MV-4-11 (cell line): ENCODE measurements at places on chromosomes 2 and 18.
A peak's percentile ranks its signal among the peaks of the same experiment; 100 is the strongest.

DNA sequence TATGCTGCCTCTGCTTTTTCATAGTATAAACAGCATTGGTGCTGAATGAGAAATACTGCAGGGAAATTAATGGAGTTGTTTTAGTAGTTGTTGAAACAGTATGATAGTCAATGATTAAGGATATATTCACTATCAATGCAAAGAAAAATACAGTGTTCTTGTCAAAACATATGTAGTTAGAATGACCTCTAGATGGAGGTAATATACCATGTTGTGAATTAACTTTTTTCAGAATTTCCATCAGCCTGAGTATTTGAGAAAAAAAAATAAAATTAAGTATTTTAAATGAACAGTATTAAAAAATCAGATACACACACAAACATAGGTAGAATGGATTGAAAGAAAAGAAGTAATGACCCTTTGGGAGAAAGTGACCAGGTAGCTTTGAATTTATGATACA lies 59.5 kb downstream of the RMDN2 start:
- peak; percentile 17 for DNase-seq

DNA sequence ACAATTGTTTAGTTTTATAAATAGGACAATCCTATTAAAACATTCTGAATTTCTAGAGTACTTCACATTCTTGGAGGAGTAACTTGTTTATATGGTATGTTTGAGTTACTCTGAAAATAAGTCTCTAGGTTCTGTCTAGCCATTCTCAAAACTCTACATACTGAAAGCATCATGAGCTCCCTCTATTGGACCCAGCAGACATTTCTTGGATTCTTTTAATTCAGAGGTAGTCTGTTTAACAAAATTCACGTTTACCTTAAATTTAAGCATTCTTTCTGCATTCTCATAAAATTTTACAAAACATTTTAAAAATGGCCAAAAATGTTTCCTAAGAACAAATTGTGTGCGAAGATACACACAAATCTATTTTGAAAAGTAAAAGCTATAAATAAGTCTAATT lies 15.3 kb downstream of the SP9 start:
- no peak for DNase-seq

DNA sequence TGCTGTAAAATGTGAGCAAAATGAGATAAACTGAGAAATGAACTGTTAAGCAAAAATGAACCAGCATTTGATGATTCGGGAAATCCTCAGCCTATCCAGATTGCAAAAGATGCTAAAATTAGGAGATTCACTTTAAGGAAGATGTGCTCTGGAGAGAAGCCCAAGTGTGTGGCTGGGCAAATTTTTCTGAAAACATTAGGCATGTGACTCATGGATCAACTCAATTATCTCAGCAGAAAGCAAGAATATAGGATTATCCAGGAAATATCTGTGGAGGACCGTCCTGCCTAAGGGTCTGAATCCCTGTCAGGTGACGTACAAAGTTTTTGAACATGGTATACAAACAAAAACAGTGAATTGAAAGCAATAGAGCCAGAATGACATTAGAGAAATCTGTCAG lies 1268.3 kb upstream of the TMEFF2 start:
- DNase-seq: no peak

- DNase-seq: no peak
These were observed 18.0 kb downstream of the DGUOK start for GRCh38 chr2:73944714-73945113.

- DNase-seq: no peak
These were observed 54.7 kb downstream of the NEDD4L start for GRCh38 chr18:58098706-58099105.

GRCh38 chr2:66069937-66070720 lies 364.8 kb upstream of the MEIS1 start:
- DNase-seq: no peak

DNA sequence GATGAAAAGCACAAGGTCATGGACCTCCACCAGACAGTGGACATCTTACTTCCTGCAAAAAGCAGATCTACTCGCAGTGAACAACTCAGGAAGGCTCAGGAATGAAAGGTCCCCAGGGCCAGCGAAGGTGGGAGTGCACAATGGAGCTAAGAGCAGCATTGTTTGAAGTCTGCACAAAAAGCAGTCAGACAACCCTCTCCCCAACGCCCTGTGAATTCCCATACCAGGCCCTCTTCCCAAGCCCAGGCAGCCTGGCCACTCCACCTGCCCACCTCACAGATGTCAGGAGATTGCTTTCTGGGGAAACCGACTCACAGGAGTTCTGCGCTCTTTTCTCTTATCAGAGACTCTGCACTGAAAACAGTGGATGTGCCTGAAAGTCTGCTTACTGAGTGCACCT lies 34.8 kb downstream of the ST8SIA5 start:
- DNase-seq: no peak

DNA sequence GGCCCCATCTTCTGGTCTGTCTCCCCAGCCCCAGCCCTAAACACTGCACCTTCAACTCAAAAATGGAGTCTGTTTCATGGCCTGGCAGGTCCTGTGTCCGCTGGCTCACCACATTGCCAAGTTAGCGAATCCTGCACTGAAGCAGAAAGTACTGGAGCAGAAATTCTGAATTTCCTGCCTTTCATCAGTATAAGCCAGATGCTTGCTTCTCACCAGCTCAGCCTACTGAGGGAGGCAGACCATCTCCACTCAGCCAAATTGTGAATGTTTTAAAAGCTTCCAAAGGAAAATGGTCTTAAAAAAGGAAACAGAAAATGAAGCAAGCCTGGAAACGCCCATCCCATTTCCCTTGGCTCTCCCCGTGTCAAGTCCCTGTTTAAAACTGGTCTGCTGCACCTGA lies 157.8 kb downstream of the C1D start:
- no peak for DNase-seq

- no peak for DNase-seq
These were observed 1072.4 kb downstream of the RPIA start for GRCh38 chr2:89763581-89764485.

GRCh38 chr18:63302636-63303405 lies 16.7 kb downstream of the BCL2 start:
- DNase-seq: no peak

DNA sequence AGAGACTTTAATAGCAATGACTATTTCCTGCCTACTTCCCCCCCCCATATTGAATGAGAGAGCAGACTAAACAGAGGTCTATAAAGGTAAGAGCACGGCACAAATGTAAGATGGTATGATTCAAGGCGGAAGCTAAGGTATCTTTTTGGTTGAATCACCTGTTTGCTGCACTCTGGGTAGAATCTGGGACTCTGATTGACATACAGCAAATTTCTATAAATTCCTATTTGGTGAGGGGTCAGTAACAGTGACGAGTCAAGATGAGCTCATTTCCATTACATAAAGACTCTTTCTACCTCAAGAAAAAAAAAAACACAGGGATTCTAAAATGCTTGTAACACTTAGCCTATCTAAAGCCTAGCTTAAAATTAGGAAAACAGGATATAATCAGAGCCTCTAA lies 297.3 kb downstream of the TNS1 start:
- DNase-seq: no peak

- DNase-seq: peak; percentile 93
These were observed 65.8 kb downstream of the ALMS1 start for GRCh38 chr2:73451263-73451972.

GRCh38 chr2:45700407-45701013 lies 49.0 kb downstream of the PRKCE start:
- DNase-seq: no peak

DNA sequence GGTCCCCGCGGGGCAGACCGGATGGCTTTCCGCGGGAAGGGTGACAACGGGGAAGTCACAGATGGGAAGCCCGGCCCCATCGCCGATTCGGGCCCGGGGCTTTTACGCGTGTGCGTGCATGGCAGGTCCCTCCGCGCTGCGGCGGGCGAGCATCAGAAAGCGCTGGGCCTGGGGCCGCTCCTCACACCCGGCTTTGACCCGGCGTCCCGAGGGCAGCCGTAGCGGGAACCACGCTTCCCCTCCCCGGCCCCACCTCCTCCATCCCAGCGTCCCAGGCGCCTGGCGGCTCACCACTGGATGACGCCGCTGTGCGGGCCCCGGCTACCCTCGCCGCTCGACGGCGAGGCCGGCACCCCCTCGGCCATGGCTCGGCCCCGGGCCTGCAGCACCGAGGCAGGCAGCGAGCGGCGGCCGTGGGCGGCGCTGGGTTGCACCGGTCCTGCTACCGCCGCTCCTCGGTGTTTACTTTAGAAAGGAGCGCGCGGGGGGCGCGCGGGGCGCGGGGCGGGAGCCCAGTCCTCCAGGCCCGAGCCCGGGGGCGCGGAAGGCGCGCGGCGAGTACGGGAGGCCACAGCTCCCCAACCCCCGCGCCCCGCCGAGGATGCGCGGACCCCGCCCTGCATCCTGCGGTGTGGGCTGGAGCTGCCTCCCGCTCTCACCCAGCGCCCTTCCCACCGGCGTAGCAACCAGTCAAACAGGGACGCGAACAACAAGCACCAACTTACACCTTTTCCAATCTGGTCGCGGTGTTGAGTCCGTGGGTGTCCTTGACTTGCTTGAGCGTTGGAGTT lies 806 bp downstream of the RFX8 start:
- DNase-seq: peak; percentile 49

GRCh38 chr2:172445851-172446250 lies 18.5 kb downstream of the ITGA6 start:
- no peak for DNase-seq

DNA sequence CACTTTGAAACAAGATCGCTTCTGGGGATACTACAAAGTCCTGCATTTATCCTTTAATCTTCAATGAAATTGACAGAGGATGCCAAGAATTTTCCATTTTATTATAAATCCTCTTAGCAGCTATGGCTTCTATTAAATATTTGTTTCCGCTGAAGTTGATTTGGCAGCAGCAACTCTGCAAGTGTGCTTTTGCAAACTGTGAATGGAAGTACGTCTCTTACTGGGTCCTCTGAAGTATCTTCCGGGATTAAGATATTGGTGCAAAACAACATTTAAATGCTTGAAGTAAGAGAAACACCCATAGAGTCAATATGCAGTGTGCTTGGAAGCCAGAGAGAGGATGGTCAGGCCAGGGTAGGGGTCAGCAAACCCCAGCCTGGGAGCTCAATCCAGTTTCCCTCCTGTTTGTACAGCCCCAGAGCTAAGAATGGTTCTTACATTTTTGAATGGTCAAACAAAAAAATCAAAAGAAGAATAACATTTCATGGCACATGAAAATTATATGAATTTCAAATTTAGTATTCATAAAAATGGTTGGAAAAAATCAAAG lies 13.6 kb downstream of the CCDC68 start:
- no peak for DNase-seq

GRCh38 chr18:76394780-76395476 lies 100.1 kb downstream of the ZNF516 start:
- DNase-seq: no peak
